Activated T-cell treated with anti-CD3 and anti-CD28 coated beads for 1 hour (primary cell): ENCODE measurements at places on chromosomes 4 and X.

- peak; percentile 13 for DNase-seq
These were observed 829 bp downstream of the ELOVL6 start for GRCh38 chr4:110197529-110198042.

GRCh38 chr4:52195869-52196268 is 144.8 kb downstream of the SPATA18 start:
- DNase-seq: no peak

GRCh38 chr4:957231-957580 is 16.2 kb downstream of the DGKQ start:
- no peak for DNase-seq

DNA sequence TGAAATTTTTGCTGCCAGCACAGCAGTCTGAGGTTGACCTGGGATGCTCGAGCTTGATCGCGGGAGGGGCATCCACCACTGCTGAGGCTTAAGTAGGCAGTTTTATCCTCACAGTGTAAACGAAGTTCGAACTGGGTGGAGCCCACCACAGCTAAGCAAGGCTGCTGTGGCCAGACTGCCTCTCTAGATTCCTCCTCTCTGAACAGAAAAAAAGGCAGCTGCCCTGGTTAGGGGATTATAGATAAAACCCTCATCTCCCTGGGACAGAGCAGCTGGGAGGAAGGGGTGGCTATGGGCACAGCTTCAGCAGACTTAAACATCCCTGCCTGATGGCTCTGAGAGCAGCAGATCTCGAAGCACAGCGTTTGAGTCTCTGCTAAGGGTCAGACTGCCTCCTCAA is 314.6 kb downstream of the STPG2 start:
- DNase-seq: no peak

DNA sequence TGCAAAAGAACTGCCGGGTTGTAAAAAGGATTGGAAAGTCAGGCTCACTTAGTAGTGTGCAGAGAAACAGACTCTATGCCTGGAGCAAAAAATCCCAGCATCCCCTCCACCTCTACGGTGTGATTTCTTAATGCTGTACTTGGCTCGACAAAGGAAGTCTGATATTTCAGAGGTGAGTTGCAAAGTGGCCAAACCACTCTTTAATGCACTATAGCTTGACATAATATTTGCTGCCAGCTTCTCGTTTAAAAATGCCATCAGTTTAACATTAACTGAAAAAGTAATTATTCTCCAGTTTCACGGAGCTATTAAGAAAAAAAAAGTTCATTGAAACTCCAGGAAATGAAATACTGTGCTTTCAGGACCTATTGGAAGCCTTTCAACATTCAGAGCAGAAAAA is 448.3 kb upstream of the ZFP42 start:
- no peak for DNase-seq

DNA sequence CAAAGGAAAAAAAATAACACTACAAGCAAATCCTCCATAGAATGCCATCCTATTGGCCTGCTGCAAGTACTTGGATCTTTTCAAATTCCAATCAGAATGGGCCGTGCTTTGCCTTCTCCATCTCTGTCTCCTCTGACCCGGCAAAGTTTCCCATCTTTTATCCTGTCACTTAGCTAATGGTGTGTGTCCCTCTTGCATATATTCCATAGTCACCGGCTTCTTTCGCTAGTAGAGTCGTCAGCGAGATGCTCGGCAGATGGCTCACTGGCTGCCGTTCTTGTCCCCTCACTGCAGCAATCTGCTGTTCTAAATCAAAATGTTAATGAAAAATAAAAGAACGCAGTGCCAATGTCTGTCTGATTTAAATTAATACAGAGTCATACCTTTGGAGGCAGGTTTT is 22.1 kb downstream of the GRIA3 start:
- DNase-seq: no peak

GRCh38 chr4:104093247-104093646 is 373.5 kb upstream of the TACR3 start:
- no peak for DNase-seq
